ENCODE measurements at places on chromosomes 6 and 20.

DNA sequence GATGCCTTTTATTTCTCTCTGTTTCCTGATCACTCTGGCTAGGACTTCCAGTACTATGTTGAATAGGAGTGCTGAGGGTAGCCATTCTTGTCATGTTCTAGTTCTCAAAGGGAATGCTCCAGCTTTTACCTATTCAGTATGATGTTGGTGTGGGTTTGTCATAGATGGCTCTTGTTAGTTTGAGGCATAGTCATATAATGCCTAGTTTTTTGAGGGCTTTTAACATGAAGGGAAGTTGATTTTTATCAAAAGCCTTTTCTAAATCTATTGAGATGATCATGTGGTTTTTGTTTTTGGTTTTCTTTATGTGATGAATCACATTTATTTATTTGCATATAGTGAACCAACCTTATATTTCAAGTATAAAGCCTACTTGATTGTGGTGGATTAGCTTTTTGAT, 55.6 kb downstream of the KLHL32 start:
- no peak for DNase-seq

DNA sequence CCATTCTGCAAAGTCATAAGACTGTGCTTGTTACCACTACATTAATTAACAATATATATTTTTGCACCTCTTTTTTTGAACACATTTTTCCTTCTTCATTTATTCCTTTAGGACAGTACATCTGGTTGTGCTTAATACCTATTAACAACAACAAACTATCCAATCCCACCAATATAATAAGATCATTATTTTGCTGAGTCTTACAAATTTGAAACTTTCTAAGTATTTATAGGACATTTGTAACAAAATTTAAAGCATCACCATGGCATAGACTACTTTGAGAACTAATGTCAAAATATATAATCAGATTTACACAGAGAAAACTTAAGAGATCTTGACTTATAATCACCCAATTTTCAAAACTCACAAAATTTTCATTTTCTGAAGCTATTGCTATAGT, 47.9 kb downstream of the FILIP1 start:
- no peak for DNase-seq

- no peak for DNase-seq
Measured at GRCh38 chr6:57257911-57258541, 35.9 kb upstream of the RAB23 start.

DNA sequence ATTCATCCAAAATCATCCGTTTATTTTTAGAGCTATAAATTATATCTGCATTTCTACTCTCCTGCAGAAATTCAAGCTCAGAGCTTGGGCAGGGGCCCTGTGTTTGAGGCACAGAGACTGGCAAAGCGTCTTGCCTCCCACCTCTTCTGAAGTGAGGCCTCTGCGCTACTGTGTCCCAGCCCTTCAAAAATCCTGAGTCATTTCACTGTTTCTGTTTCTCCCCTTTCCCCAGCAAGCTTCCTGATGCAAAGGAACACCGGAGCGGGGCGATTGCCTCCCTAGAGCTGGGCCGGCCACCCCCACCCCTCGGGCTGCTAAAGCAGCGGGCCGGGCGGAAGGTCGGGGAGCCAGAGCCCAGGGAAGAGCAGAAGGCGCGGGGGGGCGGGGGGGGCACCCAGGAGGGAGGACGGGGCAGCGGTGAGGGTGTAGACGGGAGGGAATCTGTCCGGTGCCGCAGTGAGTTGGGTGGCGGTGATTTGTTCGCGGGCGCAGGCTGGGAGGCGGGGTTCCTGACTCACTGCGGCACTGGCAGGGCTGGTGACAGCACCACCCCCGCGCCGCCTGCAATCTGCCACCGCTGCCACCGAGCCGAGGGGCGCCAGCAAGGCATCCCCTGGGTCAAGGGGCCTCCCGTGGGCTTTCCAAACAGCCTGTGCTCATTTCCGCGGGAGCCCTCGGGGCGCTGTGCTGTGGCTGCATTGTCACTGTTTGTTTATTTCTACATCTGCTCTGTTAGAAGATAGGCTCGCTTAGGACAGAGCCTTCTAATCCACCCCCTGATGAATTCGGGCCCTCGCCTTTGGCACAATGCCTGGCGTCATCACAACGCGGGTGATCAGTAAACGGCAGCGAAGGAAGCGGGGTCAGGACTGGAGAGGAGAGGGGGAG, 46.5 kb upstream of the SNAP25 start:
- peak; percentile 1 for DNase-seq

- DNase-seq: peak; percentile 41
Measured at GRCh38 chr6:16511723-16512489, 249.4 kb downstream of the ATXN1 start.

DNA sequence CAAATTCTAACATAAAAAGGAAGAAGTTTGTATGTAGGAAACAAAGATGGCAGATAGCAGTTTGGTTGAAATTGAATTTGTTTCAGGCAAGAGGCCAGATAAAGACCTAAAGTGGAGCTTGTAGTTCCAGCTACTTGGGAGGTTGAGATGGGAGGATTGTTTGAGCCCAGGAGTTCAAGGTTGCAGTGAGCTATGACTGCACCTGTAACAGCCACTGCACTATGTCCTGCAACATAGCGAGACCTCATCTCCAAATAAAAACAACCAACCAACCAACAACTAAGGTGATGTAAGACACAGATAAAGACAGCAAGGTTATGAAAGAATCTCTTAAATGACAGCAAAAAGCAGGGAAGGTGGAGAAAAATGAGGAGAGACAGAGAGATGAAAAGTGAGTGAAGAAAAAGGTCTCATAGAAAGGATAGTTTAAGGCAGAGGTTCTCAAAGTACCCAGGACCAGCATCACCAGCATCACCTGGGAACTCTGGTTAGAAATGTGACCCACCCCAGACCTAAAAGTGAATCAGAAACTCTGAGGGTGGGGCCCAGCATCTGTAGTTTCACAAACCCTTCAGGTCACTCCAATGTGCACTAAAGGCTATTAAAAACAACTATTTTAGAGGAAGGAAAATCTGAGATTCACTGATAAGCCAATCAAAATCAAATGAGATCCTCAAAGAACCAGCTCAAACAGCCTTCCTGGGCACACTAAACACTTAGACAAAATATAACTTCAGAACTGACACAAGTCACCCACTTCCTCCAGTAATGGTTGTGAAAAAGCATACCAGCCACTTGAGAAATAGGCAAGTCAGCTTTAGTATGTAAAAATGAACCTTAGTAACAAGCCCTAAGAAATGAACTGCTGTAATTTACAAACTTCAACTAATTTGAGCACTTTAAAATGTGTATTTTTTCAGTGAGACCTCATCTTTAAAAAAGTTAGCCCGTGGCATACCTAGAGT, 57.6 kb downstream of the FAM184A start:
- DNase-seq: no peak

All from GM06990 (cell line).